ENCODE measurements at places on chromosomes 4 and X.

- peak; percentile 5 for DNase-seq
Observed at GRCh38 chr4:169571435-169571834, 40.9 kb downstream of the NEK1 start.

DNA sequence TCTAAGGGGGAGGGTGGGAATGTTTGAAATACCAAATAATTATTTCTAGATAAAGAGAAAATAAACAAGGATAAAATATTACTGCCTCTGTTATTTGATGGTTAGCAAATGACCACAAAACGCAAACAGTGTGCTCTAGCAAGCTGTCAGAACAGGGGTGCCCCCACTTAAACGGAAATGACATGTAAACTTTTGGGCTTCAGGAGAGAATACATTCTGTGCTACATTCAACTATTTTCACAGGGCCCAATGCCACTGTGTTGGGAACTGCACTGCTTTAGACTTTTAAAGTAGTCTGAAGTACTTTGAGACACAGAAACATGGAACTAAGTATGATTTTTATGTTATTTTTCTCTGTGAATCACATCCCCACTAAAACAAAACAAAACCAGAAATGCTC, 14.1 kb downstream of the CD40LG start:
- no peak for DNase-seq

DNA sequence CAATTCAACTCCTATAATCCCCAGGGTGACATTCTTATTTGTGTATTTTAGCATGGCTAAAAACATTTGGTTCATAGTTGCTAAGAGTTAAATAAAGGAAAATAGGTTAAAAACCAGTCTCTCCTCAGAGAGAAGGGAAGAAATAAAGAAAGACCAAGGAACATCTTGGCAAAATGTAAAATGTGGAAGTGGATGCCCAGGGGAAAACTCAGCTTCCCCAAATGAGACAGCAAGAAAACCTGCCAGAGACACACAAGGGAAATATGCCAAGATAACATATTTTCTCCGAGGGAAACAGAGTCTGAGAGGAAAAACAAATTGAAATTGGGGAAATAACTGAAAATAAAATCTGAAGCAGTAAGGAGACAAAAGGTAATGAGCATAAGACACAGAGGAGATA, 1569.3 kb downstream of the PCDH18 start:
- no peak for DNase-seq

- peak; percentile 92 for DNase-seq
Observed at GRCh38 chrX:49071877-49072711, 1.7 kb downstream of the PRAF2 start.

Data from ELF-1 (cell line).